AG10803 (cell line): ENCODE measurements at places on chromosomes 2 and 18.

DNA sequence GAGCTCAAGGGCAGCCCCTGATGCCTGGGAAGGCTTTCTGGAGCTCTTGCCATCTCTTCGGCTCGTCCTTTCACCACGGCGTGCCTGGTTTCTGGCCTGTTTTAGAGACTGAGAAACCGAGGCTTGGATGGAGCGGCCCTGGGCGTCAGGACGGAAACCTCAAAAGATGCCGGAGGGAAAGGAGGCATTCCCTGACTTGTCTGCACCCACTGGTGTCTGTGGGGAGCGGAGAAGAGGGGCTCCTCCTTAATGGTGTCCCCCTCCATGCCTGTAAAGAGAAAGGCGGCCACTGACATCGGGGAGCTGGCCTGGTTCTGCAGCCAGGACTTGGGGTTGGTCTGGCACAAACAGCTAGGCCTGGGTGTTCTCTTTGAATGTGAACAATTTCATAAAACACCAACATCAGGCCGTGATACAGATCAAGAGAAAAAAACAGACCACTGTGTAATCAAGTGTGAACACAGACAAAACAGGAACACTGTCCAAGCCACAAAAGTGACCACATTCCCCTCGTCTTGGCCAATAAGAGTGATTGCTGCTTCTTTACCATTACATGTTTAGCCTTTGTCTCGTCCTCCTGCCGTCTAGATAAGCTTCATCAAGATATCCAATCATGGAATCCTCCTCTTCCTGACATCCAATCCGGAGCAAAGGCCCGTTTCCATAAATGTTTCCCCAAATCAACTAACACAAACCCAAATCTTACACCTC is 633 bp upstream of the ILKAP start:
- no peak for DNase-seq

DNA sequence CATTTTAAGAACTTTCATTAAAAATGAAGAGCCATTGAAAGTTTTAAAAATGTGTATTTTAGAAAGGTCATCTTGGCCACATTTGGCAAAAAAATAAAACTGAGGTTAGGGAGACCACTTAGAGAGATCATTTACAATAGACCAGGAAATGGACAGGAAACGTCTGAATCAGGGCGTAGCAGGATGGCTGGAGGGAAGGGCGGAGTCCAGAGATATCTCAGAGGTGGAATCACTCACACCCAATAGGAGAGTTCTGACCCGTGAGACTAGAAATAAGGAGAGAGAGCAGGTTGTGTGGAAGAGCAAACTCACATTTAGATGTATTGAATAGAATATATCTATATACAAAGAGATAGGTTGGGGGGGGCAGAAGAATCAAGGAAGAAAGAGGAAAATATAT is 373.4 kb downstream of the METTL4 start:
- no peak for DNase-seq

GRCh38 chr2:43360137-43360536 is 133.7 kb upstream of the ZFP36L2 start:
- DNase-seq, result no peak

DNA sequence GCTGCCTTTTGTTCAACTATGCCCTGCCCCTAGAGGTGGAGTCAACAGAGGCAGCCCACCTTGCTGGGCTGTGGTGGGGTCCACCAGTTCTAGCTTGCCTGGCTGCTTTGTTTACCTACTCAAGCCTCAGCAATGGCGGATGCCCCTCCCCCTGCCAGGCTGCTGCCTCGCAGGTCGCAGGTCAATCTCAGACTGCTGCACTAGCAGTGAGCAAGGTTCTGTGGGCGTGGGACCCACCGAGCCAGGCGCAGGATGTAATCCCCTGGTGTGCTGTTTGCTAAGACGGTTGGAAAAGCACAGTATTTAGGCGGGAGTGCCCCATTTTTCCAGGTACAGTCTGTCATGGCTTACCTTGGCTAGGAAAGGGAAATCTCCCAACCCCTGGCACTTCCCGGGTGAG is 133.0 kb upstream of the VWC2L start:
- no peak for DNase-seq

DNA sequence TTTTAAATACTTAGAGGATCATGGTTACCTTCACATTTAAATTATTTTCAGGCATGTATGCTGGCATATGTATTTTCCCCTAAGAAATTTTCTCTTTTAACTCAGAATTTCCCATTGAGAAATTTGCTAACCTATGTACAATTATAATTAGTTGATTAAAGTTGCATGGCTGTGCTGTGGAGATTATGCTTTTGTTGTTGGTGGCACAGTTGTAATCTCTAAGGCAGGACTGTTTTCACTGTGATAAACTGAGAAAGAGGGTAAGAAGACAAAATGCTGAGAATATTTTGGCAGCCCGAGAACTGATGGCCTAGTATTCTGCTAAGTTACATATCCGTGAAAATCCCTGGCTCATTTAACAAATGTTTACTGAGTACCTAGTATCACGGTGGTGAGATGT is 1.4 kb downstream of the VRK2 start:
- DNase-seq, result no peak

GRCh38 chr2:30721241-30721640 is 86.0 kb downstream of the CAPN13 start:
- DNase-seq, result no peak
